ENCODE measurements at places on chromosomes 2 and 18. TPM values are rescaled to one million over a fixed set of nuclear protein-coding genes. Genes with fewer than 3 reads are reported as not detected.
A peak's percentile ranks its signal among the peaks of the same experiment; 100 is the strongest.

- H3K27me3 ChIP-seq: peaks cover 8% of the 10 kb centered on the region
- no peak overlapping the region for H3K27ac ChIP-seq
- H3K4me1 ChIP-seq: no peaks in the 10 kb centered on the region
- DNase-seq: no peak
- H3K36me3 ChIP-seq: no peaks in the 10 kb centered on the region
- no peak overlapping the region for H3K4me3 ChIP-seq
These were observed 172.1 kb downstream of the SETBP1 start for GRCh38 chr18:44852818-44853217.

GRCh38 chr2:74648009-74648443 is at the start of gene M1AP:
M1AP (minus strand) TSS chr2:74648330; CDS start chr2:74640275, 8,055 bp downstream.
- H3K27ac ChIP-seq: no peak within 1 kb of the TSS
- no peaks in the 10 kb centered on the region for H3K36me3 ChIP-seq
- no peak within 1 kb of the TSS for H3K4me3 ChIP-seq

MGAT4A gene
- total RNA-seq: 109 TPM

DNA sequence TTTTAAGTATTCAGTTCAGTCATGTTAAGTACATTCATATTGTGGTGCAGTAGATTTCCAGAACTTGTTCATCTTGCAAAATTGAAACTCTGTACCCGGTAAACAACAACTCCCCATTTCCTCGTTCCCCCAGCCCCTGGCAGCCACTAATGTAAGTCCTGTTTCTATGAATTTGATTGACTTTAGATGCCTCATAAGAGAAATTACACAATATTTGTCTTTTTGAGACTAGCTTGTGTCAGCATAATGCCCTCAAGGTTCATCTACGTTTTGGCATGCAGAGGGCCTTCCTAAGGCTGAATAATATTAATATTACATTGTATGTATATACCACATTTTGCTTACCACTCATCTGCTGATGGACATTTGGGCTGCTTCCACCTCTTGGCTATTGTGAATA is 30.9 kb downstream of the METTL21A start:
- no peak overlapping the region for H3K27ac ChIP-seq
- H3K4me1 ChIP-seq: peaks cover 16% of the 10 kb centered on the region
- no peak for DNase-seq
- H3K4me3 ChIP-seq: no peak overlapping the region
- H3K36me3 ChIP-seq: peaks cover 61% of the 10 kb centered on the region

- H3K4me1 ChIP-seq: peaks cover 16% of the 10 kb centered on the region
These were observed 39.2 kb downstream of the BIN1 start for GRCh38 chr2:127067620-127068350.

DNA sequence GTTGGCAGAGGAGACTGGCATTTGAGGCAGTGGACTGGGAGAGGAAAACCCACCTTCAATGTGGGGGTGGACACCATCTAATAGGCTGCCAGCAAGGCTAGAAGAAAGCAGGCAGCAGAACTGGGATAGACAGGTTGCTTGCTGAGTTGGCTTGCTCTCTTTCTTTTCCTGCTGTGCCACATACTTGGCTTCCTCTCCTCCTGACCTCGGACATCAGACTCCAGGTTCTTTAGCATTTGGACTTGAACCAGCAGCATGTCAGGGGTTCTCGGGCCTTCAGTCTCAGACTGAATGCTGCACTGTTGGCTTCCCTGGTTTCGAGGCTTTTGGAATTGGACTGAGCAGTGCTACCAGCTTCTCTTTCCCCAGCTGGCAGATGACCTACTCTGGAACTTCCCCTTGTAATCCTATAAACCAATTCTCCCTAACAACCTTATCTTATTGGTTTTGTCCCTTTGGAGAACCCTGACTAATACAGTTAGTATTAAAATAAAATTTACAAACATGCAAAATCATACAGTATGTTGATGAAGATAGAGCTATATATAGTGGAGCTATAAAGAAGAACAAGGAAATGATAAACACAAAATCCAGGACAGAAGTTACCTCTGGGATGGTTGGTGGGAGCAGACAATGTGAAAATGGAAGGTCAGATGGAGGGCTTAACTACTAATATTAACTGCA is 15.9 kb downstream of the DSEL start:
- H3K27ac ChIP-seq: no peak overlapping the region
- no peaks in the 10 kb centered on the region for H3K36me3 ChIP-seq
- H3K27me3 ChIP-seq: no peaks in the 10 kb centered on the region
- H3K4me3 ChIP-seq: no peak overlapping the region

BOLL gene
- total RNA-seq: not detected

- H3K27me3 ChIP-seq: peaks cover 13% of the 10 kb centered on the region
- peaks cover 6% of the 10 kb centered on the region for H3K4me1 ChIP-seq
- no peak overlapping the region for H3K4me3 ChIP-seq
- DNase-seq: peak; percentile 77
These were observed 115.7 kb upstream of the SLC1A4 start for GRCh38 chr2:64873472-64873924.

DNA sequence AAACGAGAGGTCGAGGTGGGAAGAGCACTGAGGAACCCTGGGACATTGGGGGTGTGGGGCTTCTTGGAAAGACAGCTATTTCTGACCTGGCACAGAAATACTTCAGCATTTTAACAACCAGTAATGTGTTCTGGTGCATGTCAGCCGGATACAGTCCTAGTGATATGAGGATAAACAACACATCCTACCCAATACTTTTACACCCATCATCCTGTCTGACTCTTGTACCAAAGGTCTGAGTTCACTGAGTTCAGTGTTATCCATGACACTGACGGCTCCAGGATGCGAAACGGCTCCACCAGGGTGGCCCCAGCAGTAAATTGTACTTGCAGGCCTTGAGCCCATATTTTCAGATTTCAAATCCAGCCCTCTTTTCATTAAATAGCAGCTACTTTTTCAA is 65.9 kb upstream of the SH3BP4 start:
- H3K36me3 ChIP-seq: no peaks in the 10 kb centered on the region
- H3K4me1 ChIP-seq: peaks cover 2% of the 10 kb centered on the region
- no peak overlapping the region for H3K27ac ChIP-seq
- no peak for DNase-seq

GRCh38 chr2:26913606-26913998 is 56.8 kb upstream of the MAPRE3 start:
- peaks cover 19% of the 10 kb centered on the region for H3K27me3 ChIP-seq
- H3K36me3 ChIP-seq: no peaks in the 10 kb centered on the region
- no peaks in the 10 kb centered on the region for H3K4me1 ChIP-seq
- no peak overlapping the region for H3K27ac ChIP-seq
- DNase-seq: no peak

NEU2 gene
- total RNA-seq: not detected

DNA sequence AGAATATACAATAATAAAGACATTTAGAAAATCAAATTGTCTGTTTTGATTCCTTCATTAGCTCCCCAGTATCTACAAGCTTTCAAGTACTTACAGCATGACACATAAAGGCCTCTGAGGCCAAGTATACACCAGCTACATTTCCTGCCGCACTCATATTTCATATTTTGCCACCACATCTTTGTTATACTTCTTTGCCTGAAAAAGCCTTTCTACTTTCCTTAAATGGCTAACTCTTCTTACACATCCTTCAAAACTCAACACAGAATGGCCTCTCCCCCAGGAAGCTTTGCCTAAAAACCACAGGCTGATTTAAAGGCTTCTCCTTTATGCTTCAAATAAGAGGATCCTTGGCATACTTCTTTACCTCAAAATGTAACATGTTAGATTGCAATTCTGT is 4.5 kb downstream of the STK17B start:
- H3K27me3 ChIP-seq: no peaks in the 10 kb centered on the region
- H3K27ac ChIP-seq: peak overlapping the region; percentile 96
- peak overlapping the region; percentile 95 for H3K4me3 ChIP-seq
- peaks cover 32% of the 10 kb centered on the region for H3K4me1 ChIP-seq
- peak; percentile 55 for DNase-seq

DNA sequence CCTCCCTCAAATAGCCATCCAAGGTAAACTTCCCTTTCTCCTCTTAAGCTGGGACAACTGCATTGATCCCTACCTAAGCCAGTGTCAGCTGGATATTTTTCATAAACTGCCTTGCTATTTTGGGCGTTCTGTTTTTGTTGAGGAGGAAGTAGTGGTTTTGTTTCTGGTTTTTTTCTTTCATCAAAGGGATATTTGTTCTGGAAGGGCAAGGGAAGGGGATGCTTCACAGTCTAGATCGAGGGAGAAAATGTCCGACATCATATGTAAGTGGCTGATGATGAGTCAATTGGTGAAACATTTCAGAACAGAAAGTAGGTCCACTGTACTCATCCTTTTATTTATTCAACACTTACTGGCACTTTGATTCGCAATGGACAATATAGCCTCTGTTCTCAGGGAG is 31.0 kb downstream of the TANC1 start:
- peaks cover 3% of the 10 kb centered on the region for H3K4me1 ChIP-seq
- H3K27ac ChIP-seq: no peak overlapping the region
- H3K36me3 ChIP-seq: no peaks in the 10 kb centered on the region
- H3K27me3 ChIP-seq: no peaks in the 10 kb centered on the region

TXNDC2 gene
- not detected for total RNA-seq

DNA sequence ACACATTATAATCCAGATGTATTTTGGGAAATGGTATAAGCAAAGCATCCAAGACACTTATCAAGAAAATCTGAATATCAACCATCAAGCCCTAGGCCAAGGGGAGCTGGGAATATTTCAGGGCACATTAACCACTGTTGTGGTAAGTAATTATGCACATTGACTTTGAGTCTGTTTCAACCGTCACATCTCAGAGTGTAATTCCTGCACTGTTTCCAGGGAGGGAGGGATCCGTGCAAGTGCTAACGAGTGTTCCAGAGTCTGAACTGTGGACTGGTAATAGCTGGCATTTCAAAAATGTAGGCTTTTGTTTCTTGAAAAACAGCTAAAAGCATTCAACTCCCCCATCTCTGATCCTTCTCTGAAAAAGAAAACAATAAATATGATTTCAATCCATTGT is 681.6 kb downstream of the BCL11A start:
- H3K27ac ChIP-seq: no peak overlapping the region
- H3K4me3 ChIP-seq: no peak overlapping the region
- H3K27me3 ChIP-seq: no peaks in the 10 kb centered on the region
- no peak for DNase-seq

EFHD1 gene
- 0.32 TPM for total RNA-seq

TTC31 gene
- 45.8 TPM for total RNA-seq

ITGA4 gene
- total RNA-seq: 160 TPM

DNA sequence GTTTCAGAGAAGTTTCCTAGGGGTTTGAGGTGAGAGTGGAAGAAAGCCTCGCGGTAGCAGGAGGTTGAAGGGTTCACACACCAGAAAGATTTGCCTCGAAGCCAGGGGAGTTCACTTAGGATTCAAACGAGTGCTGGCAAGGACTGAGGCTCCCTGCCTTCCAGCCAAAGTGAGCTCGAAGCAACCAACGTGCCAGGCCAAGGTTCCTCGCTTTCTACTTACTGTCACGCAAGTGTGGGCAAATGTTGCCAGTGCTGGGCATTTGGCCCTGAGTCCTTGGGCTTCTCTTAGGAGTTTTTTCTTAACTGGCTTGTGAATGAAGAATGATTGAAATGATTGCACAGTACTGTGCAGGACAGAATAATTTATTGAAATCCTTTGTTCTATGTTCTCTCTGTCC is 53.6 kb downstream of the TMEM178A start:
- H3K4me1 ChIP-seq: no peaks in the 10 kb centered on the region
- peaks cover 15% of the 10 kb centered on the region for H3K27me3 ChIP-seq
- DNase-seq: no peak

GRHL1 gene
- total RNA-seq: 0.25 TPM

DNA sequence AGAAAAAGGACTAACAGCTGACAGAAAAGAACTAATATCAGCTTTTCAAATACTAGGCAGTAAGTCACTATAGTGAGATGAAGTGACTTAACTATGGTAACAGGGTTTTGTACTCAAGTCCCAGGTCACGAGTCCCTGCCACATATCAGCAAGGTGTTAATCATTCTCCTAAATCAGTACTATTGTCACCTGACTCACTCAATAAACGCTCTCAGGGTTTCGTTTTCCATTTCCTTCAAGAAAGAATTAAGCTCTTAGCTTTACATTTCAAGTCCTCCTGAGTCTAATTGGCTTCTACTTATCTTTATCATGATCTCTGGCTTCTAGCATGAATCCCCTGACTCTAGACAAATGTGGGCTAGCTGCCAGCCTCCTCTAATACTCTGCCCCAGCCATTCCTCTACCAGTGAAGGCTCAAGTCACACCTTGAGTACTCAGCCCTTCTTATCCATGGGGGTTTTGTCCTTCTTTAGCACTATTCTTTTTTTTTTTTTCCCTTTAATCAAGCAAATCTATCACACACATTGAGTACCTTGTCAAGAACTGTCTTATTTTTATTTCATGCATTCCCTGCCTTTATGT is 20.0 kb downstream of the BUB1 start:
- peaks cover 16% of the 10 kb centered on the region for H3K4me1 ChIP-seq
- peaks cover 77% of the 10 kb centered on the region for H3K36me3 ChIP-seq
- H3K27ac ChIP-seq: peak overlapping the region; percentile 85
- no peaks in the 10 kb centered on the region for H3K27me3 ChIP-seq
- no peak overlapping the region for H3K4me3 ChIP-seq

DNA sequence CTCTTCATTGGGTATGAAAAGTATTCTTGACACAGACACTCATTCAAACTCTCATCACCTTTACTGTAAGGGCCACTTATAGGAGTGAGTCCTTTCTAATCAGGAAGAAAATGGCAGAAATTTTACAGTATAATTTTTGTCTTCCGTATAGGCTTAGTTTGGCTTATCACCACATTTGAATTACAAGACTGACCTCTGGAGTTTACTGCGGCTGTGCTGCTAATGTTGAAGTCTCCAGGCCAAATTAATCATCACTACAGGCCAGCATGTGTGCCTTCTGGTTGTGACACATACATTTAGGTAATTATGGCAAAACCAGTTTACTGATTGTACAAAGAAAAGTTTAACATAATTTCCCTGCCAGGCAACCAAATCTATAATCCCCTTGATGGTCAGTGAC is 753.6 kb upstream of the GCFC2 start:
- no peak overlapping the region for H3K27ac ChIP-seq
- no peaks in the 10 kb centered on the region for H3K4me1 ChIP-seq
- H3K4me3 ChIP-seq: no peak overlapping the region
- H3K36me3 ChIP-seq: no peaks in the 10 kb centered on the region
- no peak for DNase-seq
- H3K27me3 ChIP-seq: no peaks in the 10 kb centered on the region
